ENCODE measurements at places on chromosomes 16 and 17. TPM values are rescaled to one million over a fixed set of nuclear protein-coding genes. Genes with fewer than 3 reads are reported as not detected.

DNA sequence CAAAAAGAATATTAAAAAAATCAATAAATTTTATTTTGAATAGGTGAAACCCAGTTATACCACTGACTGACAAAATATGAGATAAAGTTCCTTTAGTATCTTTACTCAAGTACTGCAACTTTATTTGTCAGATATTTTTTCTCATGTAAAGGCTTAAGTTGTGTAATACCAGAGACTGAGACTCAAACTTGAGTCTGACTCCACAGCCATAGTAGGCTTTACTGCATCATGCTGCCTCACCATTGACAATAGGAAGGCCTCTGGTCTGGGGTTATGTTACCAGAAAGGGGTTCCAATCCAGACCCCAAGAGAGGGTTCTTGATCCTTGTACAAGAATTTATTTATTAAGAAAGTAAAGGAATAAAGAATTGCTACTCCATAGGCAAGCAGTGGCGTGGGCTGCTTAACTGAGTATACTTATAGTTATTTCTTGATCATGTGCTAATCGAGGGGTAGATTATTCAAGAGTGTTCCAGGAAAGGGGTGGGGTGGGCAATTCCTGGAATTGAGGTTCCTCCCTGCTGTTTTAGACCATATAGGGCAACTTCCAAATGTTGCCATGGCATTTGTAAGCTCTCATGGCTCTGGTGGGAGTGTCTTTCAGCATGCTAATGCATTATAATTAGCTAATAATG is 187.4 kb upstream of the WSB1 start:
- H3K36me3 ChIP-seq, result no peaks in the 10 kb centered on the region
- H3K27me3 ChIP-seq, result 0 out of 2 replicates have a peak, but pooled peaks cover 1% of the 10 kb centered on the region
- no peak overlapping the region for H3K27ac ChIP-seq
- no peak overlapping the region for H3K4me3 ChIP-seq

- no peaks in the 10 kb centered on the region for H3K27me3 ChIP-seq
- H3K4me1 ChIP-seq, result peaks cover 22% of the 10 kb centered on the region
- no peak overlapping the region for H3K4me3 ChIP-seq
Measured at GRCh38 chr17:1712271-1712670, 2.1 kb upstream of the TLCD2 start.

The NPIPB6 gene
- total RNA-seq, result 7.0 TPM

The KCNJ18 gene
- total RNA-seq, result not detected

The SLC5A10 gene
- 0.17 TPM for total RNA-seq

All from PC-9 (cell line).